Stimulated activated CD8-positive, alpha-beta memory T cell treated with anti-CD3 and anti-CD28 coated beads, Interleukin-15, amount 100 ng/mL, for 24 hours (primary cell): ENCODE measurements at places on chromosomes 12 and 14.

DNA sequence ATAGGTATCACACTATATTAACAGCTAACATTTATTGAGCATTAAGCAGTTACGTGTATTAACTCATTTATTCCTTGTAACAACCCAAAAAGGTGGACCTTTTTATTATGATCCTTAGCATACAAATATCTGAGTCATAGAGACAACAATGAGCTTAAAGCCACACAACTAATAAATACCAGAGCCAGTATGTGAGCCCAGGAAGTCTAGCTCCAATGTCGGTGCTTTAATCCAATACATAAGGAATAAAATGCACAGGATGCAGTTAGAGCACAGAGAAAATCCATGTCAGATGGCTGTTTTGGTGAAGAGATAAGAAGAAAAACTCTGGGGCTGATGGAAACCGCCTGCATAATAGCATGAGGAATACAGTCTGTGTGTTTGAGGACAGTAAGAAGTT lies 888.6 kb downstream of the TMTC2 start:
- no peak for DNase-seq

GRCh38 chr14:54322246-54322645 lies 74.6 kb upstream of the CDKN3 start:
- DNase-seq = no peak

- DNase-seq = no peak
Observed at GRCh38 chr12:28767836-28768348, 381.2 kb upstream of the FAR2 start.

- DNase-seq = no peak
Observed at GRCh38 chr14:91829511-91829910, 37.8 kb downstream of the TC2N start.

- no peak for DNase-seq
Observed at GRCh38 chr12:49897276-49897675, 6.4 kb downstream of the FAIM2 start.

- DNase-seq = no peak
Observed at GRCh38 chr12:14885718-14886221, at the start of gene MGP. TSS of gene MGP (minus strand) at chr12:14885854. CDS start at chr12:14885791, 63 bp downstream.

DNA sequence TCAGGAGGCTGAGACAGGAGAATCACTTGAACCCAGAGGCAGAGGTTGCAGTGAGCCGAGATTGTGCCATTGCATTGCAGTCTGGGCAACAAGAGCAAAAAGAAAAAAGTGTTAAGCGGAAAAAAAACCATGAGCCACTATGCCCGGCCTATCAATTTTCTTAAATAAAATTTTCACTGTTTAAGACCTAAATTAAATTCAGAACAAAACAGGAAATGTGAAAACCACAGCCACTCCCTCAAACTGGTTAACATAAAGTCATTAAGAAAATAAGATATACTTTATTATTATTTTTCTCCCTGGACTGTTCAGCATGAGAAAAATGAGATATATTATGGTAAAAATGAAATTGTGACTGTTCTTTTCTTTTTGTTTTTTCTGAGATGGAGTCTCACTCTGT lies 44.6 kb upstream of the GCH1 start:
- DNase-seq = no peak

DNA sequence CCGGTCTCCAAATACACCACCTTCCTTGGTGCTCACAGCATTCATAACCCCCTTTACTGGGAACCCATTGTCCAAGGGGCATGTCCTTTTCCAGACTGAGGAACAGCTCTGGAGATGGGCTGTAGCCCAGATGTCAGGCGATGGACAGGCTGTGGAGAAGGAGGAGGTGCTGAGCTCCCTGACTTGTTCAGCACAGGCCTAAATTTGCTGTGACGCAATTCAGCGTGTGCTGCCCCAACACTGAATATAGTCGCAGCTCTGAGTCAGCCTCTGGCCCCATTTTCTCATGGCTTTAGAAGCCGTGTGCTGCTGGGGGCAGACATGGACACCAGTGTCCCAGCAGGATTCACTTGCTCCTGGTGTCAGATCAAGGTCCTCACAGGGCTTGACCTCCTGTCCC lies 269.1 kb downstream of the EMP1 start:
- no peak for DNase-seq

GRCh38 chr12:106152334-106152733 lies 13.6 kb upstream of the NUAK1 start:
- DNase-seq = no peak

GRCh38 chr14:105064721-105065143 lies 498 bp downstream of the GPR132 start:
- DNase-seq = no peak

DNA sequence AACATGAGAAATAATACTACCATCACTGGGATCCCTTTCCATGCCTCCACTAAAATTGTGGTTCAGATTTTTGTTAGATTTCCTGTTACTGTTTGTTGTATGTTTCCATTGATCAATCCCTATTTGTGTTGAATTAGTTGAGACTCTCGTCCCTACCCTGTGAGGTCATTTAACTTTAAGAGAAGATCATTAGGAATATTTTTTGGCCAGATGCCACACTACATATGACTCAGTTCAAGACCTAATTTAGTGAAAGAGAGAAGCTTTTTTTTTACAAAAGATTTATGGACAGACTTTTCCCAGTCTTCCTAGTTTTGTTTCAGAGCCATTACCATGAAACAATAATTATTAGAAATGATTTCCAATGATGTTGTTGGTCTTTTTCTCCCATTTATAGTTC lies 35.5 kb downstream of the CPSF6 start:
- DNase-seq = no peak

DNA sequence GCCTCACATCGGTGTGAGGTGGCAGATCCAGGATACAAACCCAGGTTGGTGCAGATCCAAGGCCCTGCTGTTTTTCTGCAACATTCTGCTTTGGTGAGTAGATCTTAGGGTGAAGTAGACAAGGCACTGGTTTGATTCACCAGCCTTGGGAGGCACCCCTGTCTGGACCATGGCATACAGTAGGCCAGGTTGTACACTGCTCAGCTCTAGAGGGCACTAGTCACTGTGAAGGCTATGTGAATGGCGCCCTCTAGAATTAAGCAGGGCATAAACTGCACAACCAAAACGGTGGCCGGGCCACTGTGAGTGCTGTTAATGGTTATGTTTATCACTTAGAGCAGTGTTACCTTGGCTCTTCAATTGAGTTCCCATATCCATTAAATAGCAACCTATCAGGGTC lies 280.6 kb upstream of the PWP1 start:
- no peak for DNase-seq

GRCh38 chr12:50401500-50402081 lies 906 bp downstream of the LARP4 start:
- no peak for DNase-seq

GRCh38 chr12:121364683-121365121 lies 12.5 kb upstream of the ANAPC5 start:
- no peak for DNase-seq

- no peak for DNase-seq
Observed at GRCh38 chr14:88424573-88424972, 39.1 kb downstream of the SPATA7 start.

GRCh38 chr12:52228366-52228765 lies 4.7 kb upstream of the KRT7 start:
- no peak for DNase-seq

DNA sequence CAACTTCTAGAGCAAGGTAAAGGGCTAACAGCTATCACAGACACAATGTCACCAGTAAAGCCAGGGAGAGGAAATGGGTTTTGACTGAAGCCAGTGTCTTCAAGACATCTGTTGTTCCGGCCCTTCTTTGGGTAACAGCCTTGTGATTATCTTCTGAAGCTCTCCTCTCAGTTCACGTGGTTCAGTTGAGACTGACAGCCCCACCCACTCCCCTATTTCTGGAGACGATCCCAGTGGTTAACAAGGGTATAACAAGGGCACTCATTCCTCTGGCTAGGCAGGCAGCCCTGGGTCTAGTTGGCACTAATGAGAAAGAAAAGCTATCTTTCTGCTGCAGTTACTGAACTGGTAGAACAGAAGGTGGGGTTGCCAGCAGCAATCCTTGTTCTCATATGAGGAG lies 6.9 kb downstream of the GNPTAB start:
- peak; percentile 6 for DNase-seq

DNA sequence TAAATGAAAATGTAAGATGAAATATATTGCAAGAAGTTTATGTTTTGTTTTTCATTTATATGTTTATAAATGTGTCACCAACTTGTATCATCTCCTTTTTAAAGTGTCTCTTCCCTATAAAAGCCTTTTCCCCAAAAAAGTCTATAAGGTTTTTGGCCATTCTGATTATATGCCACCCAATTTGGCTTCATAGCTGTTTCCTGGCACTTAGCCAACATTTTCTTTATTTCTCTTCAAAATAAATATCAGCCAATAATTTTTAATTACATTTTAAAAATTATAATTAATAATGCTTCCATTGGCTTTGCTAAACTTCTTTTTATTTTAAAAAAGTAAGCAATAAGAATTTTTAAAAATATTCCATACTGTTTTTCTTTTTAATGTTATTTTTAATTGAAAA lies 171.8 kb downstream of the RASSF9 start:
- DNase-seq = no peak

DNA sequence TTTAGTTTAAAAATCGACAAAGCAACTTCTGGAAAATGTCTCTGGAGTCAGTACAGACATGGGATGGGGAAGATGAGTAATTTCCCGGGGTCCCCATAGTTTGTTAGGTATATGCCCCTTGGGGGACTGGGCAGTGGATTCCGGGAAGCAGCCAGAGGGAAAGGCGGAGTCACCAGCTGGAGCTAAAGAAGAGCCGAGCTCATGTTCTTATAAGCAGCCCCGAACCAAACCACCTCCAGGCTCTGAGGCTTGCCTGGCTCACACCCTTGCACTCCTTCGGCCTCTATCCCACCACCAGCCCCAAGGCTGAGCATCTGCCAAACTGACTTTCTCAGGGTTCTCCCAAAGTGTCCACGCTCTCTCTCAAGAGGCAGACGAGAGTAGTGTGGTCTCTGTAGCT lies 117.8 kb downstream of the PAH start:
- no peak for DNase-seq

DNA sequence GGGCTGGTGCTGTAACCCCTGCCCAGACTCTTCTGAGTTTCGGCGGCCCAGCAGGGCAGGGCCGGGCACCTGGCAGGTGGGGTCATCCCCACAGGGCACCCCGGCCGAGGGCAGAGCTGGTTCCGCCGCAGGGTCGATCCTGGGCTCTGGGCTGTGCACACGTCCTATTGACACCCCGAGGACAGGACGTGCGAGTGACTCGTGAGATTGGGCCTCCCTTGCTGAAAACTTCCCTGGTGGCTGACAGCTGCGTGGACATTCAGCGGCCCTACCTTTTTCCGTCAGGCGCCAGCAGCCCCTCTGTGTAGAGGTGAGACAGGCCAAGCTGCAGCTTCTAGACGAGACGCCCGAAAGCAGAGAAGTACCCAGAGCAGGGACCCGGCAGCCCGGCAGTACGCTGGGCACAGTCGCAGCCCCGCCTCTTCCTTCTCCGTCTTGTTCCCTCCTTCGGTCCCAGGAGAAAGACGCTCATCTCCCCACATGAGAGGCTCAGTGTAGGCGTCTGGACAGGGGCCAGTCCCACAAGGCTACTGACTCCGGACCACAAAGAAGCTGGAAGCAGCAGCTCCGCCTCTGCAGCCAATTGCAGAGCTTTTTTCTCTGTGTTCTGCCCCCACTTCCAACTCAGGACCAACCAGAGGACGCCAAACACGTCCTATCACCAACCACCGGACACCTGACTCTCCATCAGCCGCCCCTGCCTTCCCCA lies at the start of gene LRCOL1:
LRCOL1 (minus strand) TSS at position 532 of the 709 bp plus-strand sequence. CDS start 4,331 bp downstream, outside the sequence.
- no peak for DNase-seq

- DNase-seq = no peak
Observed at GRCh38 chr12:128671528-128672042, 152.2 kb downstream of the SLC15A4 start.

GRCh38 chr12:110670161-110670701 lies 18.7 kb downstream of the HVCN1 start:
- no peak for DNase-seq

DNA sequence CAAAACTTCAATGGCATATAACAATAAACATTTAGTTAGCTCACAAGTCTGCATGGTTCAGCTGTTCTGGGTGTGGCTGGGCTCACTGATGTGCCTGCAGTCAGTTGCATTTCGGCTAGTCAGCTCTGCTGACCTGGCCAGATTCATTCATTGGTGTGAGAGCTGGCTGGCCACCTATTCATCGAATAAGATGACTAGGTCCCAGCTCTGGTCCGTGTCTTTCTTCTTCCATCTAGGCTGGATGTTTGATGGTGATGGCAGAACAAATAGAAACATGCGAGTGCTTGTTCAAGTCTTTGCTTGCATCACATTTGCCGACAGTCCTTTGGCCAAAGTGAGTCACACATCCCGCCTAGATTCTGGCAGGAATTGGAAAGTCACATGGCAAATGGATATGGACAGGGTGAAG lies 203.3 kb upstream of the CRY1 start:
- no peak for DNase-seq

GRCh38 chr14:92658684-92659083 lies 89.7 kb downstream of the LGMN start:
- DNase-seq = no peak

GRCh38 chr14:24911324-24912109 lies 138.4 kb downstream of the STXBP6 start:
- no peak for DNase-seq

- DNase-seq = no peak
Observed at GRCh38 chr14:67050896-67051295, 138.3 kb upstream of the GARIN2 start.

DNA sequence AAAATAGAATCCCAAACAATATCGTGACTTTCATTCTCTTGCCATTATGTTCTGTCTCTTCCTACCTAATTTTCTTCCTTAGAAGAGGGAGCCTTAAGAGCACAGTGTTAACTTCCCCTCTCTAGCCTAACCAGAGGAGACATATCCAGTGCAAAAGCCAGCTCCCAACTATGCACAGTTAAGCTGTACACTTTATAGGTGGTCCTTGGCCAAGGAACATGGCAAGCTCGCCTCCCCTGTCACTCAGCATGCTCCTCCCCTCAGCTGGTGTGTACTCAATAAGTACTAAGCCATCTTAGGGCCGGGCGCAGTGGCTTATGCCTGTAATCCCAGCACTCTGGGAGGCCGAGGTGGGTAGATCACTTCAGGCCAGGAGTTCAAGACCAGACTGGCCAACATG lies 255.1 kb upstream of the TMPO start:
- DNase-seq = no peak

GRCh38 chr14:61965030-61965745 lies 203.0 kb downstream of the SNAPC1 start:
- DNase-seq = no peak

DNA sequence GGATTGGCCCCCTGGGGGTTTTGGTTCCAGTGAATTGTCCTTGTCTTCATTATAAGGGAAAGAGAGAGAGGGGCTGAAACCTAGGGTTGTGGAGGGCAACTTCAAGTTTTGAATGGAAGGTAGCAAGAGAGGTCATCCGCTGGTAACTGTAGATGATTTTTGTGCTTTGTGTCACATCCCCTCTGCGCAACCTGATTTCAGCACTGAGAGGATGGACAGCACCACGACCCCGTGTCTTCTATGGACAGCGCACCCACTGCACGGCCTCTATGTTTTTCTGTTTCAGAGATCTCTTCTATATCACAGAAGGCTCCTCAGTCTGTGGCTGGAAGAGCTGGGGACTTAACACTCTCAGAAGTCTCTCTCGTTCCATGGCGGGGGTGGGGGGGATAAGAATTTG lies 127.0 kb upstream of the RPH3A start:
- DNase-seq = no peak

GRCh38 chr12:120346681-120347080 lies 19.1 kb upstream of the PLA2G1B start:
- no peak for DNase-seq
